ENCODE measurements at places on chromosomes 4 and X. TPM values are rescaled to one million over a fixed set of nuclear protein-coding genes. Genes with fewer than 3 reads are reported as not detected.

DNA sequence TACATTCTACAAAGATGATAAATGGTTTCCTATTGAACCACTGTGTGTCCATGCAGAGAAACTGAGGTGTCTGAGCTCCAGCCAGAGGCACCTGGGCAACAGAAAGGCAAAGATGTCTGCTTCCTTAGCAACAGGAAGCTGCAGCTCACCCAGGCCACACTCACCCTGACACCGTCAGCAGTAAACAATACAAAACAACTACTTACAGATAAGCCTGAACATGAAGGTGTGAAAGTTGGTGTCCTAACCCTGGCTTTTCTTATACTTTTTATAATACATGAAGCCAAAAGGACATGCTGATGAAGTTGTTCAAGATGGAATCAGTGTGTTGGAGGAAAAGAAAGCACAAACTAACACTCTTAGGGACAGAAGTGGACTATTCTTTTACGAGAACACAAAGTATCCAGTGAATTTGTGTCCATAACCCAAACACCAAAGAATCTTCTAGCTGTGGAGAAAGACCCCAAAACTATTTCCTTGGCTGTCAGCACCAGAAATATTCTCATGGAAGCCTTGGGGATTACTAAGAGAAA lies 117.3 kb downstream of the SYNPO2 start:
- no peak for DNase-seq

Gene NXF2
- total RNA-seq = not detected

GRCh38 chr4:133865612-133866327 lies 335.8 kb downstream of the PABPC4L start:
- DNase-seq = peak; percentile 97

- DNase-seq = no peak
Observed at GRCh38 chr4:126959056-126959745, 673.6 kb upstream of the INTU start.

Gene TSR2
- total RNA-seq = 12.1 TPM

Gene FAM47E
- total RNA-seq = 0.86 TPM

Gene PTPN13
- total RNA-seq = 73.0 TPM

Gene PCYT1B
- total RNA-seq = 0.86 TPM

Gene GRIA2
- total RNA-seq = 1.9 TPM

- no peak for DNase-seq
Observed at GRCh38 chrX:153782313-153782712, 1.5 kb downstream of the SRPK3 start.

GRCh38 chrX:16103625-16104024 lies 19.7 kb upstream of the GRPR start:
- no peak for DNase-seq

DNA sequence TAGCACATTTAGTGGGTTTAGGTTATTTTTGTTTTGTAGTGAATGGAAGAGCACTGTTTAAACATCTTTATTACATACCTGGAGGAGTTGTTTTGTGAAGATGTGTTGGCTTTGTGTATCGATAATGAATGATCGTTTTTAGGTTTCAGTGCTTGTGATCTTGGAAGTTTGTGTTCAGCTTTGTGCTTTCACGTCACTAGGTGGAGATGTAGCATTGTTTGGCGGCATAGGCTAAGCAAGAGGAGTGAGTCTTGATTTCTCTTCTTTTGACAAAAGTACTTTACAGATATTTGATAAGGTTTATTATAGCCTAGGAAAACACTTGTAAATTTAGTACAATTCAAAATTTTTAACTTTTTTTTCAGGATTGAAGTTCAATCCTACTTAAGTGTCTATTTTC lies 50.4 kb downstream of the PDK3 start:
- DNase-seq = peak; percentile 19

Gene ARR3
- total RNA-seq = not detected

GRCh38 chr4:153021276-153021675 lies 85.2 kb downstream of the FHDC1 start:
- DNase-seq = no peak

- no peak for DNase-seq
Observed at GRCh38 chr4:78781924-78782323, 5.8 kb downstream of the BMP2K start.

GRCh38 chr4:27366104-27366823 lies 505.6 kb downstream of the STIM2 start:
- peak; percentile 13 for DNase-seq
